ENCODE measurements at places on chromosomes 5 and 9.

- no peak for DNase-seq
Observed at GRCh38 chr5:107539726-107540330, 130.9 kb downstream of the EFNA5 start.

DNA sequence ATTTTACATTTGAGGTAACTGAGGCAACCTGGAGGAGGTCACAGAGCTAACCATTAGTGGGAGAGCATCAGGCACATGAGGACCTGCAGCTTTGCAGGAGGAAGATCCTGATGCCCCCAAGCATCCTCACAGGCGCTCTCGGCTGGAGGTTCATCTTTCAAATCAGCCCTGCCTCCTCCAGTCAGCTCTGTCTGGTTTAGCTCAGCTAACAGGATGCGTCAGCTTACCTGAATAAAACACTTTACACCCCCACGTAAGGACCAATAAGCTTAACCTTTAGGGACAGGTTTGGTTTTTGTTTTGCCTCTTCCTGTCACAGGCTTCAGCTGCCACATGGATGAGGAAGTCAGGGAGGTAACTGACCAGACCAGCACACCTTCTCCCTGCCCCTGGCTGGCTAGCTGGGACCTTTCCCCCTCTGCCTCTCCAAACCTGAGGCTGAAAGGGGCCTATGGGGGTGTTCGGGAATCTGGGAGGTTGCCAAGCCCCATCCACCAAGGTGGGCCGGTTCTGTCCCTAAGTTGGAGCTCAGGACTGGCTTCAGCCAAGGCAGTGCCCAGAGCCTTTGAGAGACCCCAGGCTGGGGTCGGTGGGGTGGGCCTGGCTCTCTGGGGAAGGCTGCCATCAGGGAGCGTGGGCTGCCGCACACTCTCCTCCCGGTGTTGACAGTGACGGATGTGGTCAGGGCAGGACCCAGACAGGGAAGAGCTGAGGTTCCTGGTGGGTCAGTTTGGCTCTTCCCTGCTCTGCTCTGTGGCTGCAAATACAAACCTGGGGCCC lies 20.0 kb upstream of the FCN1 start:
- DNase-seq, result no peak

DNA sequence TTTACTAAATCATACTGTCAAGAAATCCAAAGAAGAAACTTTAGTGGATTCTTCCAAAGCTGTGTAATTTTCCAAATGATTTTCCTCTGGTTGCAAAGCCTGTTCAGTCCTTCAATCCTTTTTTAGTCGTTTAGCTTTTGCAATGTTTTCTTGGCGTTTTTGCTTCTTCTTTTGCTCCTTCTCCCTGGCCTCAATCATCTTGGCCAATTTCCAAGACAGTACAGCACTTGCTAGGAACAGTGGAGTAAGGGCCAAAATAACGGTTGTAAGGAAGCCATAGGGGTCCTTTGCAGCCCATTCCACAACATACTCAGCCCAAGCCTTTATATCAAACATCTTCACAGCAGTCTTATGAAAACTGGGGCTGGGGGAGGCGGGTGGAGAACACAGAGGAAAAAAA lies 2.4 kb downstream of the SMIM15 start:
- DNase-seq, result peak; percentile 47

DNA sequence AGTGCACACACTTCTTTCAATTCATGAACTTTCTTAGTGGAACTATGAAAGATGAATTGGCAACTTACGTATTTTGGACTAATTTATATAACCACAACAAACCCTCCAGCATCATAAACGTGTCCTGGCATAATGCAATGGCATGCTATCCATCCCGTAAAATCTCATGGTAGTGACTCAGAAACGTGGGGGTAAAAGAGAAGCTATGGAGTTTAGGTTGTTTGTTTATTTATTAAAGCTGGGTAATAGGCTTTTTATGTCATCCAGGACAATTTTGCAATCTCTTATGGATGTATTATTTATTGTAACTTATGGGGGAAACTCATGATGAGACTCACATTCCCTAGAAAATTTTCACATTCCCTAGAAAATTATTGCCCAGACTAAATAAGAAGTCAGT lies 106.3 kb downstream of the GDA start:
- no peak for DNase-seq

DNA sequence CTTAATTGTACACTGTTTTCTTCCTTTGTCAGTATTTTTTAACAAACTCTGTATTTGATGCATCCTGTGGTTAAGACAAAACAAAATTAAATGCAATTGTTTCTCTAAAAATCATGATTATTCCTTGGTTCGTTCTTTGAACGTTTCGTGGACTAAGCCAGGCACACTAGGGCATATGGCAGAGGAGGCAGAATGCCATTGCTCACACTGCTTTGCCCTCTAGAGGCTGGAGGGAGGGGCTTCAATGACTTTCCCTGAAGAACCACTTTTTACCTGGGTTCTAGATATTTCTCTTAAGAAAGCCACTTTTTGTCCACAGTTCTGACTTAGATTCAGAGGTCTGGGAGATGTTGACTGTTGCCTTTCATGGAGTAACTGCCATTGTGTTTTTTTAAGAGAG lies 236.2 kb upstream of the ADAMTSL1 start:
- DNase-seq, result no peak

GRCh38 chr5:163815240-163815791 lies 309.9 kb downstream of the MAT2B start:
- DNase-seq, result no peak
